ENCODE measurements at places on chromosomes 1 and 21. TPM values are rescaled to one million over a fixed set of nuclear protein-coding genes. Genes with fewer than 3 reads are reported as not detected.

The CLDN17 gene
- total RNA-seq, result not detected

The TEDDM1 gene
- total RNA-seq, result not detected

The BTBD8 gene
- 1.8 TPM for total RNA-seq

The ITPKB gene
- 21.7 TPM for total RNA-seq

The ZSWIM5 gene
- 0.54 TPM for total RNA-seq

The ORC1 gene
- 6.7 TPM for total RNA-seq

The FTCD gene
- 0.18 TPM for total RNA-seq

The APOBEC4 gene
- not detected for total RNA-seq

The TCHHL1 gene
- not detected for total RNA-seq

The MSH4 gene
- total RNA-seq, result 0.18 TPM

The KCNT2 gene
- total RNA-seq, result 0.09 TPM

The CFHR1 gene
- 0.28 TPM for total RNA-seq

The INTS7 gene
- 9.0 TPM for total RNA-seq

The CD1E gene
- total RNA-seq, result not detected

The FAM89A gene
- total RNA-seq, result 13.2 TPM

The KCND3 gene
- not detected for total RNA-seq

The ZNF695 gene
- total RNA-seq, result 2.0 TPM

The KRTAP20-2 gene
- total RNA-seq, result not detected

The RNF220 gene
- total RNA-seq, result 60.1 TPM

The NIBAN1 gene
- total RNA-seq, result 7.5 TPM

The KCNA3 gene
- total RNA-seq, result not detected

The CHI3L2 gene
- not detected for total RNA-seq

The MCOLN2 gene
- total RNA-seq, result not detected

The TTF2 gene
- 13.1 TPM for total RNA-seq

The SPRR2F gene
- total RNA-seq, result not detected

The GBP7 gene
- total RNA-seq, result not detected

The ZBTB8B gene
- total RNA-seq, result under 0.01 TPM

The SDC3 gene
- 11.8 TPM for total RNA-seq

The DNM3 gene
- 0.56 TPM for total RNA-seq

The CDC14A gene
- total RNA-seq, result 6.5 TPM

The PTPN22 gene
- 3.7 TPM for total RNA-seq

The NBPF4 gene
- total RNA-seq, result not detected

The CNTN2 gene
- total RNA-seq, result not detected

The ATP6V1G3 gene
- total RNA-seq, result not detected

The LPAR3 gene
- not detected for total RNA-seq

The KCNJ6 gene
- under 0.01 TPM for total RNA-seq

The PLA2G2D gene
- total RNA-seq, result not detected

The PTGFRN gene
- total RNA-seq, result 50.4 TPM

The NES gene
- total RNA-seq, result 127 TPM

The CFHR4 gene
- total RNA-seq, result not detected

The EXTL2 gene
- total RNA-seq, result 20.2 TPM

The CDC20 gene
- total RNA-seq, result 35.3 TPM
